ENCODE measurements at places on chromosomes 6 and 20.

DNA sequence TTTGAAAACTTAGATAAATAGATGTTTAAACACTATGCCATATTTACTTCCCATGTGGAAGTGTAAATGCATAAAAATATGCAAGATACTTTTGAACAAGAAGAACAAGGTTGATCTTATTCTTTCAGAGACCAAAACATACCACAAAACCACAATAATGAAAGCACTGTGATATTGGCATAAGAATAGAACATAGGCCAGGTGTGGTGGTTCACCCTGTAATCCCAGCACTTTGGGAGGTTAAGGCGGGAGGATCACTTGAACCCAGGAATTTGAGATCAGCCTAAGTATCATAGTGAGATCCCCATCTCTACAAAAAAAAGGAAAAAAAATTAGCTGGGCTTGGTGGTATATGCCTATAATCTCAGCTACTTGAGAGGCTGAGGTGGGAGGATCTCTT, 66.5 kb downstream of the KCNS1 start:
- no peak for DNase-seq

- DNase-seq, result no peak
Observed at GRCh38 chr6:46012834-46013233, 2.8 kb downstream of the CLIC5 start.

- DNase-seq, result no peak
Observed at GRCh38 chr6:166027761-166028160, 139.9 kb downstream of the TBXT start.

DNA sequence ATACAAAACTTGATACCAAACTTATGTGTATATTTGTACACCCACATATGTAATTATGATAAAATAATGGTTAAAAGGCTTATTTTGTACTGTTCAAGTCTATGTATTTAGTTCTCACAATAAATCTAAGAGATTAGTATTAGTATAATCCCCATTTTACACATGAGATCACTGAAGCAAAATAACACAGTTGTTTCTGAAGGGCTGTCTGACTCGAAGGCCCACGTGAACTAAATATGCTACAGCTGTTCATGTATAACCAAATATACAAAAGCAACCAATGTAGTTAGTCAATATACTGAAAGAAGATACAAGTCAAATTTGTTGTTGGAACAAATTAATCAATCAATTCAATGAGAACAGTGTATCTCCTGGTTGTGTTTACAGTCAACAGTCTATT, 959.2 kb downstream of the EPHA7 start:
- no peak for DNase-seq

DNA sequence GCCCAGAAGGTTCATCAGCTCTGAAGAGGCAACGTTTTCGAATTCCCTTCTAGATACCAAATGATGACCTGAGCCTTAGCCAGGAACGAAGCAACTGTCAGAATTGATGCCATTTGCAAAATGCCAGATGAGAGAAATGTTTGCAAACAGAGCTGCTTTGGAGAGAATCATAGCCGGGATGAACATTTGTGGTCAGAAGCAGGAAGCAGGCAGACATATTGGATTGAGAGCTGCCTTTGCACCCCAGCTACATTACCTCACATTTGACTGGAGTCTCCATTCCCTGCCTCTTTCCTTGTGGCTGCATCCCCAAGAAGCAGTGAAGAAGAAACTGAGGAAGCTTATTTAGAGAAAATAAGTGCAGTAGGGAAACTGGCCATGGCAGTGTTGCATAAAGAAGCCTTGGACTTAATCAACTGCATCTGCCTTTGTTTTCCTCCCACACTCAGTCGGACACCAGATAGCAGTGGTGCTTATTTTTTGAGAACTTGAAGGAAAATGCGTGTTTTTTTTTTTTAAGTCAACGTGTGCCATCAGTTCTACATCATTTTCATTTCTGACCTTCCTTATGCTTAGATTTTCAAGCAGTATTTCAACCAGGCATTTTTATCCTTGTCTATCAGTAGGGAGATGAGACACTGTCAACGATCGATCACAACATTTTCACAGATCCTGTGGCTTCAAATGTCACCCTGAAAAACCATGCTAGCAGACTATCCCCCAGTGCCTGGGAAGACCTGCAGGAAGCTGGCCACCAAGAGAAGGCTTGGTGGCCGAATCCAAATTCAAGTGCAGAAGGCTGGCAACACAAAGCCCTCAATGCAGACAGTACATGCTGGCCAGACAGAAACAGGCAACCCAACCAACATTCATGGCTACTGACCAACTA, 541.2 kb upstream of the JARID2 start:
- DNase-seq, result no peak

DNA sequence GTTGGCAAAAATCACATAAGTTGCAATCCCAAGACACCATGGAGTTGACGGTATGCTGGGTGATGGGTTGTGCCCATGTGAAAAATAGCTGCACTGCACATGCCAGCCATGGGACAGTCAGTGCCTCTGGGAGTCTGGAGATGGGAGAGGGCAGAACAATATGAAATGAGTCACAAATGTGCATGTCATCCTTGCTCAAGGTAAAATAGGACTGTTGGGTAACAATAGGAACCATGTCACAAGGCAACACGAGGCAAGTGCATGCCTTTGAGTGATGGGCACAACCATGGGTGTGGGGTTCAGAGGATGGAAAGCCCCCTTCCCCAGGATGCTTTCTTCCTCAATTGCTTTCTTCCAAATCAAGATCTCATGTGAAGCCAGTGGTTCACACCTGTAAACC, 70.5 kb upstream of the PIM1 start:
- DNase-seq, result no peak

DNA sequence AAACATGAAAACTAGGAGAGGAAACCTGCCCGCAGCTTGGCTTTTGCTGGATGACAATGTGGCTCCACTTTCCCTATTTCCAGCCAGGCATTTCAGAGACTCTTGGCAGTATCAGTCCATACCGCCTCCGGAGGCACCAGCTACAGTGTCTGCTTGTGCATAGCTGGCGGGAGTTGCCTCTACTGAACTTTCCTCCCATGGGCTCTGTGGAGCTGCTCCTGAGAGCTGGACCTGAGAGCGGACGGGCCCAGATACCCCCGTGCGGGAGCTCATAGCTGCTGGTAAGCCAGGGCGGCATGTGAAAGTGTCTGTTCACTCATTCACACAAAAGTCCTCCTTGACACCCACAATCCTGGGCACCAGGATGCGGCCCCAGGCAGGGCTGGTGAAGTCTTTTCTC, 130.3 kb upstream of the PMEPA1 start:
- DNase-seq, result no peak

DNA sequence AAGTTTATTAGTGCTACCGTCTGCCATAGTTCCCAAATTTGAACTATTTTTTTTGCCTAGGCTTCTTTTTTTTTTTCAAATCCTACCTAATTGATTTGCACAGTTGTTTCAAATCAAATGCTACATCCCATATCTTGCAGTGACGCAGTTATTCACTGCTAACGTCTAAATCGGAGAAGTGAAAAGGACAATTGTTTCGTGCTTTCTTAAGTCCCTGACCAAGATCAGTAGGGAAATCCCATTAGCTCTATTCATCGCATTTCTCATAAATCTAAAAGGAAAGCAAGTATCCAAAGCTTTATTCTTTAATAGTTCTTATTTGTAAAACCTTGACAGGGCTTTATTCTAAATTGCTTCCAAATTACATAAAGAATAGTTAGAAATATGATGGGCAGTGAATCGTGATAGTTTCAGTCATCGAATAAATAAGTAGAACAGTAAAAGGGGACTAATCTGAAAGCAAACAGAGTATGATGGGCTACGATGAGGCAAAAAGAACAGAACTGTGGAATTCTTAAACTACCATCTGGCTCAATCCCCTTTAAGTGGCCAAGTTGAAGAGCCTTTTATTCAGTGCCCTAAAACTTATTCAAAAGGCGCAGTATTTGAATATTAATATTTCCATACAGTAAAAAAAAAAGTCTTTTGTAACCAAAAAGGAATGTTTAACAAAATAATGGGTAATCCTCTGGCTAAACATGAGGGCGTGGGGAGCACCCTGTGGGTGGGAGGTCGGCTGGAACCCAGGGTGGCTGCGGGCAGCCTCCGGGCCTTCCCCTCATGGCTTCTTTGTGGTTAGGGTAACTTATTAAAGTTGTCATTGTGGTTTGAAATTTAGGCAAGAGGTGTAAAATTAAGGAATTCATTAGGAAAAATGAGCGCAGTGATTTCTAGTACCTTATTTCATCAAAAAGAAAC, 3.0 kb upstream of the ARID1B start:
- no peak for DNase-seq

- no peak for DNase-seq
Observed at GRCh38 chr6:7257521-7258230, 55.3 kb downstream of the SSR1 start.

- no peak for DNase-seq
Observed at GRCh38 chr6:73854998-73855718, 159.2 kb downstream of the CD109 start.

DNA sequence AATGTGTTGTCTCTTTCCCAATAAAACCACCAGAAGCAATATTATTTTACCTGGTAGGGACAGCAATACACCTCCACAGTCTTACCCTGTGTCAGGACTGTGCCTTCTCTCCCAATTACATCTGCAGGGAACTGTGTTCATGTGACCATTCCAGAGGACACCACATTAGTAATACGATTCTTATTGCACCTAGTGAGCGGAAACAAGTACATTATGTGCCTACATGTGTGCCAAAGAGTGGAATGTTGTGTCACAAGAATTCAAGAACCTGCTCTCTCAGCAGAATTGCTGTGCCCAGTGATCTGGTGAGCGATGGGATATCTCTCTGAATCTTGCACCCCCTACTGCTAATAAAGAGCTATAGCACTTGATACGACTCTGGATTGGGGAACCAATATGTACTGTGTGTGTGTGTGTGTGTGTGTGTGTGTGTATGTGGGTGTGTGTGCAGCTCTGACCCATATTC, 57.4 kb upstream of the FOXC1 start:
- no peak for DNase-seq

- no peak for DNase-seq
Observed at GRCh38 chr6:112477125-112477524, 130.0 kb downstream of the RFPL4B start.

GRCh38 chr20:40282541-40282940, 406.5 kb downstream of the MAFB start:
- no peak for DNase-seq

- no peak for DNase-seq
Observed at GRCh38 chr6:100880149-100880852, 828 bp downstream of the ASCC3 start.

- DNase-seq, result no peak
Observed at GRCh38 chr6:121548131-121548530, 112.7 kb downstream of the GJA1 start.

- DNase-seq, result no peak
Observed at GRCh38 chr6:16043171-16044135, 85.4 kb upstream of the MYLIP start.

GRCh38 chr6:70886661-70887060, 70.2 kb downstream of the B3GAT2 start:
- no peak for DNase-seq

DNA sequence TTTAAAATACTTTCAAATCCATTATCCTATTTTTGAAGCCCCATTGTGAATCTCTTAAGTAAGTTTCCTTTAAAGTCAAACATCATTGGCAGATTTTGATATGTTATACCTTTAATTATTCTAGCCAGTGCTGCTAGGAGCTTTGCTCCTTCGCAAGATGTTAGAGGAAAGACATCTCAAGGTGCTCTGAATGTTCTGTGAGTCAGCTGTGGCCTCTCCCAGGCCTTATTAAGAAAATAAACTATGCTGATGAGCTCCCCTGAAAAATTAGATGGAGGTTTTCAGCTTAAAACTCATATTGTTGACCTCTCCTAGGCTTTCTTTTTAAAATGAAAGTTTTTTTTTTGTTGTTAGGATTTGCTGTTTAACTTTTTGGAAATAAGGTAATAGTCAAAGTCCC, 57.3 kb downstream of the TRAF3IP2 start:
- DNase-seq, result no peak

GRCh38 chr6:4615891-4616290, 160.3 kb upstream of the CDYL start:
- DNase-seq, result no peak

- DNase-seq, result peak; percentile 79
Observed at GRCh38 chr6:39347906-39348585, 25.5 kb upstream of the KCNK16 start.

- no peak for DNase-seq
Observed at GRCh38 chr6:15796130-15796771, 133.4 kb upstream of the DTNBP1 start.

- DNase-seq, result no peak
Observed at GRCh38 chr6:142592876-142593275, 291.1 kb downstream of the ADGRG6 start.

DNA sequence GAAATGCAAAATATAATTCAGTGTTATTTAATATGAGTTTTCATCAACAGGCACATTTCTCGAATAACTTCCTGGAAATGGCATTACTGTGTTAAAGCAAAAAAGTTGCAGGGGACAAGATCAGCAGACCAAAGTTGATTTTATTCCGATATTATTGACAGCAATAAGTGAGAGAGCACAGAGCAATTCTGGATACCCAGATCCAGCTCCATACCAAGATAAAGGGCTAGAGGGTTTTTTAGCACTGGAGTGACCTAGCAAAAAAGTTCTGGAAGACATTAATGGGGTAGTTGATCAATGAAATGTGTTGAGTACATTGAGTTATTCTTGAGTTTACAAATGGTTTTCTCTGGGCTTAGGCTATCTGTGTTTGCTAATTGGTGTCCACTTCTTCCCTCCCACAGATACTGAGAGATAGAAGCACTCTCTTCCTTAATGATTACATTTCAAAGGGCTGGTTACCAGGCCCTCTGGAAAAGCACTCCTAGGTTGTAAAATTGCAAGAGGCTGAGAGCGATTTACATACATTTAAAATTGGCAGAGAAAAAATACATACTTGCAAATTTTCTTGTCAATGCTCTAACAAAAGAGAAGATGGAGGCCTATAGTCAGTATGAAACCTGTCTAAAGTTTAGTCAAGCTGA, 47.0 kb upstream of the MANEA start:
- no peak for DNase-seq

DNA sequence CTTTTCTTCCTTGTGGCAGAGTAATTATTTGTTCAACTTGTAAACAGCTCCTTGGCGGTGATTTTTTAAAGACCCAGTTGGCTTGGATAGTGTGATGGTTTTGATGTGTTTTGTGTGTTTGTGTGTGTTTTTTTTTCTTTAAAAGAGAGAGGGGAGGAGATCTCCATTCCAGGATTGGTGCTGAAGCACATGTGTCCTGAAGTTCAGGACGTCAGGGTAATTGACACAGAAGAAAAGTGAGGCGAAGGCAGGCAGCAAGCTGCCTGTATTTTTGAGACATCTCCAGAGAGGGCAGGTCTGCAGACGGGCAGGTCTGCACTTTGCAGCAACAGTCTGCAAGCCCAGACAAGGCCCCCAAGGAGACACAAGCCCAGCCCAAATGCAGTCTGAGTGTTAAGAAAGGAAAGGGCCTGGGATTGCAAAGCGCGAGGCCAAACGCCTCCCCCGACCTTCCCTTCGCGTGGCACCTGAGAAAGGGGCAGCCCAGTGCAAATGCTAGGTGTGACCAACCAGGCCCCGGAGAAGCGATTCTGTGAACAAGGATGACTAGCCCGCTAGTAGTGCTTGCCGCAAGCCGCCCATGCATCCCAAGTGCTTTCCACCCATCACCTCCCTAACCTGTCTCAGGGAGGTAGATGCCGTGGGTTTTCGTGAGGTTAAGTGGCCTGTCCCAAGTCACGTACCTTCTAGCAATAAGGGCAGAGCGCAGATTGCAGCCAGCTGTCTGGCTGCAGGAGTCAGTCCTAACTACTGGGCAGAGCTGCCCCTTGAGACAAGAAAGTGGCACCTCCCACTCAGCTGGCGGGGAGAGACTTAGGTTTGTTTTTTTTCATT, 230.5 kb downstream of the ZMYND8 start:
- no peak for DNase-seq
